ENCODE measurements at places on chromosomes 11 and 22.
A peak's percentile ranks its signal among the peaks of the same experiment; 100 is the strongest.

DNA sequence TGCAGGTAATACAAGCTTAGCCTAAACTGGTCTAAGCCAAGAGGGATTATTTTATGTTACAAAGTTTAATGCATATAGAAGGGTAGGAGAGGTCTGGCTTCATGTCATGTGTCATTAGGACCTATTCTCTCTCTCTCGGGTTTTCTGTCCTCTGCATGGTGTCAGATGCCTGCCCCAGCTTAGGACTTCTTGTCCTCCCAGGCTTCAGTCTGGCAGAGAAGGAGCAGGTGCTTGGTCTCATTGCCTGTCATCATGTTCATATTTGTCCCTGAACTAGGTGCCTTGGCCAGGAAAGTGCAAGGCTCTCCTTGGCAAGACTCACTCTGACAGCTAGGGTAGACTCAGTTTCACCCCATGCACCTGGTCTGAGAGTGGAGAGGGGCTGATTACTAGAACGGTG, 126.3 kb downstream of the ADAMTS15 start:
- no peak for DNase-seq

GRCh38 chr11:48675945-48676344, 187.4 kb downstream of the OR4A47 start:
- DNase-seq = no peak

GRCh38 chr11:125264100-125265022, 99.8 kb downstream of the PKNOX2 start:
- no peak for DNase-seq

DNA sequence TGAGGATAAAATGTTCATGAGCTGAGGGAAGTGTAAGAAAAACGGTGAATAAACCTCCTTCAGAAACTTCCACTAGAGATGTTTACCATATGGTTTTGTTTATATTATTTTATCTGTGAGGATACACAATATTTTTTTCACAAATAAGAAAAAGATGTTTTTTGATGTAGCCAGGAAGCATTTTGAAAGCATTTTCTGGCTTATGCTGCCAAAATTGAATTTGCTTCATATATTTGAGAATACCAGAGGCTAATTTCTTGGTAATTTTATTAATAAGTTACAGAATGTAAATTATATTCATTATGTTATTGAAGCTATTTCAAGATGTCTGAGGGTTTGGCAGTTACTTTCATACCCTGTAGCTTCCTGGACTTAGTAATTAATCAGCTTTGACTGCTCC, 686.6 kb downstream of the LUZP2 start:
- no peak for DNase-seq

- no peak for DNase-seq
These were observed 140.7 kb upstream of the NAV2 start for GRCh38 chr11:19571906-19572305.

GRCh38 chr22:43007519-43008102, 7.3 kb downstream of the PACSIN2 start:
- no peak for DNase-seq

- DNase-seq = no peak
These were observed 101.9 kb downstream of the CTTN start for GRCh38 chr11:70500076-70500847.

DNA sequence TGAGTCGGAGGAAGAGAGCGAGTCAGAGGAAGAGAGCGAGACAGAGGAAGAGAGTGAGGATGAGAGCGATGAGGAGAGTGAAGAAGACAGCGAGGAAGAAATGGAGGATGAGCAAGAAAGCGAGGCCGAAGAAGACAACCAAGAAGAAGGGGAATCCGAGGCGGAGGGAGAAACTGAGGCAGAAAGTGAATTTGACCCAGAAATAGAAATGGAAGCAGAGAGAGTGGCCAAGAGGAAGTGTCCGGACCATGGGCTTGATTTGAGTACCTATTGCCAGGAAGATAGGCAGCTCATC, 780 bp downstream of the TRIM44 start:
- no peak for DNase-seq

GRCh38 chr11:22244986-22245592, 52.2 kb downstream of the ANO5 start:
- peak; percentile 51 for DNase-seq

- DNase-seq = no peak
These were observed 77.5 kb upstream of the PITPNB start for GRCh38 chr22:27996529-27996925.

DNA sequence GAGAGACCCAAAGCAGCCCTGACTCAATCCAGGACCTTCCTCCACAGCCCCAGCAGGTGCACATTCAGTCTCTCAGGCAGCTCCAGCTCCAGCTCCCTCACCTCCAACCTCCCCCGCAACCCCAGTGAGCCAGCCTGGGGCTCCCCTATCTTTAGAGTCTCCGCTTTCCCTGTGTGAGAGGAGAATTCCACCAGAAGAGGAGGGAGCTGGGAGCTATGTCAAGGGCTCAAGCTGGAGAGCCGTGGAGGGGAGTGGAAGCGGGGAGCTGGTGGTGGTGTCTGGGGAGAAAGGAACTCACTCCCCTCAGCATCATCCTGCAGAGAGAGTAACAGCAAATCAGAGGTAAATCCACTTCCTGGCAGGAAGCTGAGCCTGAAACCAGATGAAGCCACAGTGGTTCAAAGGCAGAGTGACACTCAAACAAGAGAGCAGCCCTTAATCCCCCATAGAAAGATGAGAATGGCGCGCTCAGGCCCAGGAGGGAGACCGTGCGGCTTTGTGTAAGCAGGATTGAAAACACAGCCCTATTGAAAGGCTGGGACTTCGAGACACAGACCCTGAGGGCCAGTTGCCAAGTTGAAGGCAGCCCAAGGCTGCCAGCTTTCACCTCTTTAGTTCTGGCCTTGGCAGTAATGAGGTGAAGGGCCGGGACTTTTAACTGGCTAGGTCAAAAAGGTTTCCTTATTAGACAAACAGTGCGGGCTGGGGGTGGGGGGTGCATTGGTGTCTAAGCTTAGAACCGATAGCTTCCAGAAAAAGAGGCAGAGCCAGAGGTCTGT, 21.4 kb upstream of the CDON start:
- no peak for DNase-seq

GRCh38 chr22:50072714-50073538, 12.3 kb downstream of the MLC1 start:
- no peak for DNase-seq

DNA sequence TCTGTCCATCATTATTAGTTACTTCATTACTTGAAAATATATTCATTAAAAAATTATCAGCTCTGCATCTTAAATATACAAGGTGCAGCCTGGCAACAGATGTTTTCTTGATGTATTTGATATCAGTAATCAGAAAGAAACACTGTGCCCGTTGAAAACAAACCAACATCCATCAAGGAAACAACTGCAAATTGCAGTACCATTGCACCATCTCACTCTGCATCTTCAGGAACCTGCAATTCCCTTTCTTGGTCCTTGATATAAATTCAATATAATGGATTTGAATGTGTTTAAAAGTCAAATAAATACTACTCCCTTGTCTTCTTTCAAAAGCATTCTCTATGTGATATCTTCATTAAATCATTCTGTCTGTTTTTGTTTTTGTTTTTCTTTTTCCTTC, 1131.2 kb downstream of the FAM181B start:
- DNase-seq = no peak

- DNase-seq = peak; percentile 33
These were observed 162.3 kb downstream of the LARGE1 start for GRCh38 chr22:33757802-33758483.

GRCh38 chr11:93359396-93359795, 28.9 kb downstream of the DEUP1 start:
- DNase-seq = no peak

DNA sequence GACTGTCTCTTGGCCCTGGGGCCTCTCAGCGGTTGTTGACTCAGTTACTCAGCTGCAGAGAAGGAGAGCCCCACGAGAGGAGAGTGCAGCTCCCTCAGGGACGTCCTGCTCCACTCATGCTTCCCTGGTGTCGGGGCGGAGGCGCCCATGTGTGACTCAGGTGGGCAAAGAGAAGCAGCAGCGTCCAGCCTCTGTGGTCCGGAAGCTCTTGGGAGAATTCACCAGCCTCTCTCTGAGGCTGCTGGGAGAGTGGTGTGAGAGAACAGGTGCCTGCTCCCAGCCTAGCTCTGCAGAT, 25.7 kb downstream of the GLB1L2 start:
- DNase-seq = no peak

DNA sequence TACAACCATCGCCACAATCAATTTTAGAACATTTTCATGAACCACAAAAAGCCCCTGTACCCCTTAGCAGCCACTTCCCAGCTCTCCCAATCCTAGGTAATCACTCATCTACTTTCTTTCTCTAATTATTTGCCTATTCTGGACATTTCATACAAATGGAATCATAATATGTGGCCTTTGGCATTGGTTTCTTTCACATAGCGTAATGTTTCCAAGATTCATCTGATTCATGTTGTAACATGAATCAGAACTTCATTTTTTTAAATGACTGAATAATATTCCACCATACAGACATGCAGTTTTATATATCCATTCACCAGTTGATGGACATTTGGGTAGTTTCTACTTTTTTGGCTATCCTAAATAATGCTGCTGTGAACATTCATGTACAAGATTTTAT, 56.2 kb upstream of the RCN1 start:
- no peak for DNase-seq

- no peak for DNase-seq
These were observed 1.3 kb upstream of the ZNF70 start for GRCh38 chr22:23752090-23752691.

DNA sequence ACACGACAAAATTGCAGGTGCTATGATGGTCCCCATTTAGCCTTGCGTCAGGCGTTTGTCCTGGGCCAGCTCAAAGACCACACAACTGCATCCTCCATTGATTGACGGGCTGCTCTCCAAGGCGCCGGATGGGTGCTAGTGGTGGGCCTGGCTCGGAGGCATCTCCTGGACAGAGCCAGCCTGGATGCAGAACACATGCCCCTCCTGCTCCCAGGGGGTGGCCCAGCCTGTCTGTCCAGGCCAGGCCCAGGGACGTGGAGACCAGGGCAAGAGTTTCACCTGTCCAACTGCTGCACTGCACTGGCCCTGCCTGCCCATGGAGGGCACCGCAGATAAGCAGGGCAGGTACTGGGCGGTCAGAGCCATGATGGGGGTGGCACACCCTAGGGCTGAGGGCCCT, 23.4 kb upstream of the FGF19 start:
- no peak for DNase-seq

- DNase-seq = no peak
These were observed 11.3 kb downstream of the CYB561A3 start for GRCh38 chr11:61350336-61350735.

DNA sequence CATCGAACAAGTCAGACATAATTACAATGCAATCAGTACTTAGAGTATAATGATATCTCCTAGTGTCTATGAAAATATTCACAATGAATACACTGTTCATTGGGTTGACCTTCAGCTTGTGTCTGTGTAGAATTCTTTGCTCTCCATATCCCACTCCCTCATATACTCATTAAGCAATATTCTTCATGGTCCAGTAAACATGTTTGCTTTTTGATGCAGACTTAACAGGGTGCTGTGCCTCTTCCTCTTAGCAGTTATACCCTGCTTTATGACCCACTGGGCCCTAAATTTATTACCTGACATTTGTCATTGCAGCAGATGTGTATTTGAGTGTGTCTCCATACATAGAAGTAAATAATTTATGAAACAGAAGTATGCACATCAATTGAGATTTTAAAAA, 352.5 kb upstream of the CCDC179 start:
- no peak for DNase-seq

DNA sequence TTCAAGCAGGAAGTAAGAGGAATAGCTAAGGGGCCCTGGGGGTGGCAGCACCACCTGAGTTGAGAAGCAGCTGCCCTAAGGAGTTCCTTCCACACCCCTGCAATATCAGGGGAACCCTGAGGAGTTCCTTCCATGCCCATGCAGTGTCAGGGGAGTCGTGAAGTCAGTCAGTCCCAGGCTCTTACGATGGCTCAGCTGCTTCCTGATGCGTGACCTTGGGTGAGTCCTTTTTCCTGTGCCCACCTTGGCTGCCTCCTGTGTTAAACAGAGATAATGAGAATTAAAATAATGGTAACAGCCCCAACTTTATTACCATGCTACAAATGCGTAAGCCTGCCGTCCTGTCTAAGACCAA, 181.1 kb downstream of the MIAT start:
- no peak for DNase-seq

DNA sequence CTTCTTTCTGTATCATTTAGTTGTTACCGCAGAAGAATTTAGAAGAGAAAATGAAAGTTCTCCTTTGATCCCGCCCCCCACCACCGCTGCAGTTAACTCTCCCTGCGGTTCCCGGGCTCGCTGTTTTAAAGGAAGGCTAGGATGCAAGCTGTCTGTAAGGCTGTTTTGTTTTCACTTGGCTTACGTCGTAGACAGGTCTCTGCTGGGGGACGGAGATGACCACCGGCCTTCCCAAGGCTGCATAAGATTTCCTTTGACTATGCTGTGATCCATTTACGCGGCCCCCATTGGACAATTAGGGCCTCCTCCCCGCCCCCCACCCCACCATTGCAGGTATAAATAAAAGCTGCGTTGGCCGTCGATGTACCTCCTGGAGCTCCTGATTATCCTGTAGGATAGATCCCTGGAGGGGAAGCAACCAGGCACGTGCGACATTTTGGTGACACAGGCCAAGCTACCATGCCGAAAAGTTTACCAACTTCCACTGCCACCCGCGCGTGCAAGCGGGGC, 1.4 kb upstream of the CPT1A start:
- DNase-seq = no peak

DNA sequence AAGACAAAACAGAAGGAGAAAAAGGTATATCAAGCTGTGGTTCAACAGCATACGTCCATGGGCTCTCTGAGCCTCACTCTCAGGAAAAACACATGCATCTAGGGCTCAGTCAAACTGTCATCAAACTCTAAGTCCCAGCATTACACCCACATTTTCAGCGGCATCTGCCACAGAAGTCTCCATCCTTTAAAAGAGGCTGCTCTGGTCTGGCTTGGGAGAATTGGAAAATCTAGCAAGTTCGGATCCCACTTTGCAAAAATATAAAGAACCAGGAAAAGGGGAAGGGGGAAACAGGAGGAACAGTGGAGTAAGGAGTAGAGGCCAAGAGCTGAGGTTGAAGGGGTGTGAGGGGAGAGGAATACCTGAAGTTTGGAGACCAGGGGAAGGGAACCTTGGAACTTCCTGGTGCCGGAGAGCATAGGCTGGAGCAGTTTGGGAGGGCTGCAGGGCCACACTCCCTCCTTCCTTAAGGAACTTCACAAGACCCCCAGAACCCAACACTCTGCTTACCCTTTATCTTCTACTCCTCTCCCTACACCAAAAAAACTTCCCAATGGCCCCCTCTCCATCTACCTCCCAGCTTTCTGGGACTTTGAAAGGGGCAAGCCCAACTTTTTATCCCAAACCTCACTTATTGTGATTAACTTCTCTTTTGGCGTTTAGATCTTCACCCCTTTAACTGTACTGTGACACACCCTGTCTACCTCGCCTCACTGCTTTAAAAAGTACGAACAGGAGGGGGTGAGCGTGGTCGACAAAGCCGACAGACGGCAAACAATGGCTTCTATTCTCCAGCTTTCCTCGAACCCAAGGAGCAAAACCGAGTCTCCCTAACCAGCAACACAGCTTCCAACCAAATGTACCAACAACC, 4.0 kb downstream of the PAX6 start:
- DNase-seq = no peak

GRCh38 chr22:50506611-50507420, 686 bp downstream of the LMF2 start:
- no peak for DNase-seq

GRCh38 chr22:20554824-20555223, 47.4 kb downstream of the MED15 start:
- no peak for DNase-seq

- DNase-seq = no peak
These were observed 282.7 kb upstream of the CCDC179 start for GRCh38 chr11:23143022-23143421.

All from nephron progenitor cell (in vitro differentiated cells).